ENCODE measurements at places on chromosomes 1 and 21.

DNA sequence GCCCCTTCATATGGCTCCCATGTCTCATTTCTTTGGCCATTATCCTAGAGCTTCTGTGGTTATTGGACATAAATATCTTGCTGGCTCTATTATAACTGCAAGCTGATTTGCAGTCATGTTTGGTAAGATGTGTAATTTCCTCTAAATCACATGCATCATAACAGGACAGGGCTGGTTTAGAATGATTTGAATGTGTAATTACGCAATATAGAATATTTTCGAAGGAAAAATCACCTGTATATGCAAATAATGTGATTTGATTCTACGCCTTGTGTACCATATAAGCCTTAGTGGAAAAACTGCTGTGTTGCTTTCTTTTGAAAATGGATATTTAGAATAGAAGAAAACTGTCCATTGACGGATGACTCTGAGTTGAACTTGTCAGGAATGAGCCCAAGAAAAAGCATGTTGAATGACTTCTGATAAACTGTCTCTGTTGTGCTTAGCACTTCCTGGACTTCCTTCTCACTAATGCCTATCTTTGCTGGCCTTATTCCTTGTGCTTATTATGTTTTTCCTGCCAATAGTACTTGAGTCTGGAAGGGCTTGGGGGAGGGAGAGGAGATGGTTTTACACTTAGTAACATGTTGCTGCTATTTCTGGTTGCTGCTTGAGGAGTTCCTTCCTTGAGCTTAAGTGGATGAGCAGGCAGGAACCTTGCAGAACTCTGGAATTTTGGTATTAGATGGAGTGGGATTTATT lies 6.5 kb downstream of the CACHD1 start:
- no peak for DNase-seq

- DNase-seq, result no peak
Observed at GRCh38 chr1:114250683-114251572, 97.3 kb upstream of the SYT6 start.

DNA sequence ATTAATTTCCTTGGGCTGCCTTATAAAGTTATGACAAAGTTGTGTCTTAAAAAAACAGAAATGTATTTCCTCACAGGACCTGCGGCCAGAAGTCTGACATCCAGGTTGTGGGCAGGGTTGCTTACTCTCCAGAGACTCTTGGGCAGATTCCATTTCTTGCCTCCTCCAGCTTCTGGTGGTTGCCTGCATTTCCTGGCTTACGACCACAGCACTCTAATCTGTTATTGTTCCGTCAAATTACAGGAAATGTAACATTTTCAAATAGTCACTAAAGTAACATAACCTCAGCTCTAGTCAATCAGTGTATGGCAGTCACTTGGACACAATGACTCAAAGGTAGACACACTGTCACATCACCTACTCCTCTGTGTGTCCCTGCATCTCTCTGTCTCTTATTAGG lies 226.8 kb downstream of the DNAH14 start:
- no peak for DNase-seq

GRCh38 chr1:184608581-184608980 lies 146.1 kb downstream of the EDEM3 start:
- DNase-seq, result no peak

- no peak for DNase-seq
Observed at GRCh38 chr1:202305168-202305567, 36.6 kb downstream of the UBE2T start.

DNA sequence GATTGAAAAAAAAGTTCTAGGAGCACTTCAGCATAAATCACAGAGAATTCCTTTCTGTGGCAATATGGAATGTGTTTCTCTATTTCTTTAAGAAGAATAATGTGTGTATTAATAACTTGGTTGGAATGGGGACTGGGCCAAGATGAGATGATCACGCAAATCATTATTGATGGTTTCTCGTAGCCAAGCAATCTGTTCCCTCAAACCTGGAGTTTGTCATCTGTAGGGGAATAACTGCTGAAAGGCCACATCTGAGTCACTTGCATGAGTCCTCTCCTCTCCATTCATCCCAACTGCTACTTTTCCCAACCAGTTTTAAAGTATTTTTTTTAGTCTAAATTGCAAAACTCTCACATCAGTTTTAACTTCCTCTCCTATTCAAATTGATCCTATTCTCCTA lies 480.4 kb downstream of the PLPP3 start:
- DNase-seq, result no peak

- DNase-seq, result no peak
Observed at GRCh38 chr1:239854922-239855321, 236.8 kb upstream of the FMN2 start.
